COLO829 (cell line): ENCODE measurements at places on chromosomes 1 and 21.

GRCh38 chr1:40634901-40635655 is 30.4 kb downstream of the RIMS3 start:
- no peak for DNase-seq

GRCh38 chr1:103063921-103064320 is 44.4 kb downstream of the COL11A1 start:
- no peak for DNase-seq

GRCh38 chr1:235027862-235028250 is 100.8 kb downstream of the TOMM20 start:
- DNase-seq = no peak

GRCh38 chr1:113930499-113931161 is 1.5 kb downstream of the HIPK1 start:
- DNase-seq = peak; percentile 13

- no peak for DNase-seq
These were observed 46.9 kb upstream of the ADAMTS1 start for GRCh38 chr21:26892151-26892550.

- no peak for DNase-seq
These were observed 1.7 kb downstream of the CFAP74 start for GRCh38 chr1:2001773-2002411.

GRCh38 chr1:227451057-227451456 is 112.3 kb upstream of the ZNF678 start:
- DNase-seq = no peak

- DNase-seq = no peak
These were observed 1.5 kb upstream of the HDGF start for GRCh38 chr1:156752843-156753482.

- DNase-seq = no peak
These were observed 1878.0 kb downstream of the MRPL39 start for GRCh38 chr21:23729331-23729730.

DNA sequence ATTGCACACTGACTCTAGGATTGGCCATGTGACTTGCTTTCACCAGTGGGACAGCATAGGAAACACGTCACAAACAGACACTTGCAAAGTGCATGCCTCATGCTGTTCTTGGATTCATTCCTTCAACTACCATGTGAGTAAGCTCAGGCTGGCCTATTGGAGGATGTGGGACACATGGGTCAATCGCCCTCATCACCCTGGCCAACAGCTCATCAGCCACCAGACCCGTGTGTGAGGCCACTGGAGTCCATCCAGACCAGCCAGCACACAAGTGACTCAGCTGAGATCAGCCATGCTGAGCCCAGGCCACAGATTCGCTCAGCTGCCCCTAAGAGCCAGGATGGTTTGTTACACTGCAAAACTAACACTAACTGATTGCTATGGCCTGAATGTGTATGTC is 216.1 kb upstream of the GRIK3 start:
- no peak for DNase-seq

DNA sequence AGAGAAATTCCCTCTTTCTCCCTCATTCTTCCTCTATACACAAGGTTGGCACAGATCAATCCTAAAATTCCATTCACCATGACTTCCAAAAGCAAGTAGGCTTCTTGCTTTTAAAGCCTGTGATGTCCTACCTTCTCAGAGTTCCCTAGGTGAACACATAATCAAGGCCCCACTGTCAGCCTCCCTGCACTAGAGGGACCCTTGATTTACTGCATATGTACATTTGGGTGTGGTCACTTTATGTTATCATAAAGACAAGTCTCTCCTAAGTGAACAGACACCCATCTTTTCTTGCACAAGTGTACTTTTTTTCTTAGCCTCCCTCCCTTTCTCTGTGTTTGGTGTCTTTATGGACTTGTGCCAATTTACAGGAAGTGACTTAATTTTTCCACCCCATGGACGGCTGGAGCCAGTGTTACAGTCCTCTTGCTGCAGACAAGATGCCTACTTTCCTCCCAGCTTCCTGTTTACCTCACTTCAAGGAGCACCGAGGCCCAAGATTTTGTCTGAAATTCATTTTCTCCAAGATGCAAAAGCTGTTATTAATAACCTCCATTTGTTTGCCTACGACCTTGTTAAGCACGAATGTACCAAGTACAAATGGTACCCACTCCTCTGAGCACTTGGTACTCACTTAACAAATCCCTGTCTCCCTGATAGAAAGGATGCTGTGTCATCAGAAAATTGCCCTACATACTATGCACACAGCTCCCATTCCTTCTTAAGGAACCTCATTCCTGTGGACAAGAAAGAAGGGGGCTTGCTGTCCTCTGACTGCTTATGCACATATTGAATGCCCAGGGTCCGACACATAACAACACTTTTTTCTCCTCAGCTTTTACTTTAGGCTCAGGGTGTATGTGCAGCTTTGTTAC is 82.8 kb upstream of the SLC44A3 start:
- DNase-seq = no peak

- no peak for DNase-seq
These were observed 104.2 kb downstream of the DUSP10 start for GRCh38 chr1:221637641-221638041.

DNA sequence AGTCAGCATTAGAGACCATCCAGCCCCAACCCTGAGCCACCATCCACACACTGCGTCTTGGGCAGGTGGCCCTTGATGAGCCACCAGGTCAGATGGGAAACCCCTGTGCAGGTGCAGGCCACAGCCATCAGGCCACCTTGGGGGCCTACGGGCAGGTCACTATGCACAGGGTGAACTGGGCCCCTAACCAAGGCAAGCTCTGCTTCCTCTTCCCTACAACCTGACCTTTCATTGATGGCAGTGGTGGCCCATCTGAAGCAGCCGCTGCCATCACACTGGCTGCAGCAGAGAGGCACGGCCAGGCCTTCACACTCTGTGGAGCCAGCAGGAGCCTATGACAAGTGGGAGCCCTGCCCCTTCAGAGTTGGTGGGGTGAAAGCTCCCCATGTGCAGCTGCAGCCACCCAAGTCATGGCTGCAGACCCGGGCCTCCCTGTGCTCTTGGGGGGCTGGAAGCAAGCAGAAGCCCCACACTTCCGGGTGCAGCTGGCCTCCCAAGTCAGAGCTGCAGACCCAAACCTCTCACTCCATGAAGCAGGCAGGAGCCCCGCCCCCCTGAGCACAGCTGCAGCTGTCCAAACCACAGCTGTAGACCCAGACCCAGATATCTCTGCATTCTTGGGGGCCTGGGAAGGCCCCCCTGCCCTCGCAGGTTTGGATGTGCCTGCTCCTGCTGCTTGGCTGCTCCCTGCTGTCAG is 681.5 kb downstream of the MATN1 start:
- no peak for DNase-seq

DNA sequence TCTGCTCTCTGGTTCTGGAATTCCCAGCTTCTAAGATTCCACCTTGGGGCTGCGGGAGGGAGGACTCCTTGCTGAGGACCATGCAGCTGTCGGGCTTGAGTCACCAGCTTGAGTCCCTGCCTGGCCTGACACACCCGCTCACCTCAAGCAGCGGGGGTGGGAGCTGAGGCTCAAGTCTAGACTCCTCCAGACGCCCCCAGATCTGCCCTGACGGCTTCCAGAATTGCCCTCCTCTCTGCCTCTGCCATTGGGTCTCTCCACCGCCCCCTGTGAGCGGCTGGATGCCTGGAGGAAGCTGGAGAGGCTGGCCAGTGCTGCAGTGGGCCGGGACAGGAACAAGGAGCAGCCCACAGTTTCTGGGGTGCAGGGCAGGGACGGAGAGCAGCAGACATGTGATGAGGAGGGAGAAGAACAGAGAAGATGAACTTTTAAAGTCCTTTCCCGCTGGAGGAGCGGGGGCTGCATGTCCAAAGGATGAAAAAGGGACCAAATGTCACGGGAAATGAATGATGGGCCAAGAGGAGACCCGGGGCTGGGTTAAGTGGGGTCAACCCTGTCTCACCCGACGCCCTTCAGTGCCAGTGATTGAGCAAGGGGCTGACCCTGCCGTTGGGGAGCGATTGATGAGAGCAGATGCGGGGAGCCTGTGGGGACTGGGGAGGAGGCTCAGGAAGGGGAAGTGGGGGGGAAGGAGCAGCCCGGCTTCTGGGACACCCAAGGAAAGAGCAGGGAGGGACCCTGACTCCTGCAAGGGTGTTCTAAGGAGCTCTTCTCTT is 13.5 kb downstream of the CRABP2 start:
- DNase-seq = no peak

DNA sequence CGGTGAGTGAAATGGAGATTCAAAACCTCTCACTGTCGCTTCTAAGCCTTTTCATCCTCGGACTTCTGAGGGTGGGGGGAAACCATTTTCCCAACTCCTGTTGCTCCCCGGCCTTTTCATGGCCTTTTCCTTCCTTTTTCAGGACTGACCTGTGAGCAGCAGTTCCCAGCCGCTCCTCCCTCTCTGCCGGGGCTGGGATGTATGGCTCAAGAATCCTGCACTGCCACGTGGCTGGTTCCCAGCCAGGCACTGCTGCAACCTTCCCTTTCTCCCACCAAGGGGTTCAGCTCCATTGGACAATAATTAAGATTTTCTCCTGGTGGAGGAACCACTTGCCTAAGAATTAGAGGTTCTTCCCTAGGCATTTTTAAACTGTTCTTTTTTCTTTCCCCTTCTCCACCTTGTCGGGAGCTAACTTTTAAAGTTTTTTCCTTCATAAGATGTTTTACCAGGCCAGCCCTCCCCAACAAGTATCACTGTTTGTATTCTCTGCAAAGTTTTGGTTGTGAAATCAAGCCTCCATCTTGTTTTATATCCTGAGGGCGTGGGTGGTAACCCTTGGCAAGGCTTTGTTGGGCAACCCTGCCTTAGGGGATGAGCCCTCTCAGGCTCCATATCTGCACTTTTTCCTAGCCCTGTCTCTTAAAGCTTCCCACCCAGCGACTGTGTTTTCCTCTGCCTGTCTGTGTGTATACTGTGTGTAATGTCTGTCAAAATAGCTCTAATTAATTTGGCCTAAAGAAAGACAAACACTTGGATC is 1166.6 kb upstream of the ADGRL2 start:
- no peak for DNase-seq

DNA sequence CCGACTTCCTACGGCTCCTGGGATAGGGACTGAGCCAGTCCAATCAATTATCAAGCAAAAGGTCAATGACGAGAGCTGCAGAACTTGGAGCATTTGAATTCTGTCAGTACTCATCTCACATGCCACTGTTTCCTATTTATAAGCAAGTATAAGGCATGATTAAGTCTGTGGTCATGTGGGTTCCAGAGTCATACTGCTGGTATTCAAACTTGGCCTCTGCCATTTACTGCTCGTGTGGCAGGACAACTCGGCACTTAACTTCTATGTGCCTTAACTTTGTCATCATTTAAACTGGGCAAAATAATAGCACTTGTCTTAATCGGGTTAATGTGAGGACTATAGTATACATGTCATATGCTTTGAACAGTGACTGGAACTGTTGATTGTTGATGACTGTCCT is 44.9 kb upstream of the TNFSF18 start:
- no peak for DNase-seq

DNA sequence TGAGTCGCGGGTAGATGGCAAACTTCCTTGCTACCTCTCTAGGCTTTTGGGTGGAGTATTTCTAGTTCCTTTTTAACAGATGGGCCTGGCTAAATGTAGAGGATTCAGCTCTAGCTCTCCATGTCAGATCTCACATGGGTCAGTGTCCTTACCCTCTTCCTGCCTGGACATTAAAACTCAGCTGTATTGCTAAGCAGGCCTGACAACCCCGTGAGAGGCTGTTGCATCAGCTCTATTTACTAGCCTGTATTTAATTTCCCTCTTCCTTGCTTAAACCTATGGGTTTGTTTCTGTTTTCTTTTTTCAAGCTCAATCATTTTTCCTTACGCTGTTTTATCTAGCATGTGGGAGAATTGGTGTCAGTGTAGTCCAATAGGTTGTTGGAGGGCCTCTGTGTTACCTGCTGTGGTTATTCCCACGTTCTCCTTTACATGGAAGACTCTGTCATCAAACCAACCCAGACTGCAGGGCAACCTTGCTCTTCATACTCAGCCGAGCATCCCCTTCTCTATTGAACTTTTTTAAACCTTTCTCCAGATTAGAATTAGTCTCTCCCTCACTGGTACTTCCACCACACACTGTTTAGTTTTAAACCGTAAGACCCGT is 79.5 kb upstream of the BACH1 start:
- DNase-seq = no peak

DNA sequence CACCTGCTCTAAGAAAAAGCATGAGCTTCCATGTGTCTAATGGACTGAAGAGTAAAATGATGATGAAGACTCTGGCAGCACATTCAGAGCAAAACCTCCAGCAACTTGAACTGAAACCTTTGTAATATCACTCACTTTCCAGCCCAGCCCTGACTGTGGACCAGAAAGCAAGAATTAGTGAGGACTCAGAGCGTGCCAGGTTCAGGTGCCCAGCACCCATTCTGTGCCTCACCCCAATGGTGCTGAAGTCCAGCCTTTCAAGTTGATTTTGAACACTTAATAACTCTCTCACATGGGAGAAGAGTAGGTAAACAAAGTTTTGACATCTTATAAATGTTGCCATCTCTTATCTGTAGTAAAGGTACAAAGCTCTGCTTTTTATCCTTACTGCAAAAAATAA is 350.0 kb downstream of the KCNH1 start:
- DNase-seq = no peak

DNA sequence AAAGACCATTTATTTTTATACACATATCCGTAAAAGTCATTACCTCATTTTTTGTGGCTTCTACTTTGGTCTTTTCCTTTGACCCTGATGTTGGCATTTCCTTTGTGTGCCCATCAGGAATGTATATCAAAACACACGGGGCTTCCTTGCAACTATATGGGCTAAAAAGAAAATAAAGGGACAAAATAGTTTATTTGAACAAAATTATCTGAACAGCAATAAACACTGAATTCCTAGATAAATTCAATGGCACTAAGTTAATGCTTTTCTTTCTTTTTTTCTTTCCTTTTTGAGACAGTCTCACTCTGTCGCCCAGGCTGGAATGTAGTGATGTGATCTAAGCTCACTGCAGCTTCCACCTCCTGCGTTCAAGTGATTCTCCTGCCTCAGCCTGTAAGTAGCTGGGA is 45.2 kb downstream of the EPRS1 start:
- DNase-seq = no peak

- DNase-seq = no peak
These were observed 18.6 kb downstream of the EBNA1BP2 start for GRCh38 chr1:43153443-43153842.

GRCh38 chr1:101112051-101112780 is 86.6 kb upstream of the DPH5 start:
- DNase-seq = no peak

GRCh38 chr1:202068596-202068995 is 54.1 kb upstream of the GPR37L1 start:
- DNase-seq = no peak

DNA sequence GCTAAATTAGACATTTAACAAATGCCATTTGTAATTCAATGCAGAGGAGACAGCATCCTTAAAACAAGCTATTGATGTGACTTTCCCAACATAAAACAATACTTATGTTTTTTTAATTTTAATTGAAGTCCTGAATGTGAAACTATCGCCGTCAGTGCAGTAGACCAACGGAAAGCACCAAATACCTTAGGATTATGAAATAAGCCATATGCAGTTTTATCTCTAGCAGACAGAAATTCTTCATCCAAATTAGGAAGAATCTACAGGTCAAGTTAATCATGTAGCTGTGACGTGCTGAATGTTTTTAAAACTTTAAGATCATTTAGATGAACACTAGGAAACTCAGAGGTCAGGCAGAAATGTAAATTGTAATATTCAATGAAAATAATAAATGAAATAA is 714 bp upstream of the ST6GALNAC5 start:
- no peak for DNase-seq
